ENCODE measurements at places on chromosomes 11 and 22. TPM values are rescaled to one million over a fixed set of nuclear protein-coding genes. Genes with fewer than 3 reads are reported as not detected.

GRCh38 chr11:119759324-119759723 is 30.3 kb upstream of the NECTIN1 start:
- no peak overlapping the region for H3K4me3 ChIP-seq
- H3K27ac ChIP-seq = no peak overlapping the region
- H3K36me3 ChIP-seq = no peaks in the 10 kb centered on the region
- no peak for DNase-seq
- H3K27me3 ChIP-seq = no peaks in the 10 kb centered on the region

- no peak overlapping the region for H3K4me3 ChIP-seq
- H3K36me3 ChIP-seq = no peaks in the 10 kb centered on the region
- H3K4me1 ChIP-seq = no peaks in the 10 kb centered on the region
- DNase-seq = no peak
- H3K27me3 ChIP-seq = no peaks in the 10 kb centered on the region
Observed at GRCh38 chr11:114883472-114883871, 205.1 kb downstream of the NXPE2 start.

DNA sequence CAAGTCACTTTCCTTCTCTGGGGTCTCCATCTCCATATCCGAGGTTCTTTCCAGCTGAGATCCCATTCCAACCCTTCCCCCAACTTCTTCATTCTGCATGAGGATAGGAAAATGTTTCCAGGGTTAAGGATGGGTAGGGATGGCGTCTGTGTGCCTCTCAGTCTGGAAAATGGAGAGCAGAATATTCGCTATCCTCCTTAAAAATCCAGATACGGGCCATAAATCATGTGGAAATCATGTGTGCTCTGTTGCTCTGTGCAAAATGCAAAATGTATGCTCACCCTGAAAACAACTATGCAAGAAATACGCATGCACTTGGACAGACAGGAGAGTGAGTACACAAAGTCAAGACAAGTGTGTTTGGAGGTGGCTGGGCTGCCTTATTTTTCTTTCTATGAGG is 3.2 kb downstream of the CREB3L1 start:
- no peak for DNase-seq
- H3K4me3 ChIP-seq = no peak overlapping the region
- H3K27me3 ChIP-seq = no peaks in the 10 kb centered on the region
- peaks cover 10% of the 10 kb centered on the region for H3K4me1 ChIP-seq
- H3K27ac ChIP-seq = no peak overlapping the region
- no peaks in the 10 kb centered on the region for H3K36me3 ChIP-seq

DNA sequence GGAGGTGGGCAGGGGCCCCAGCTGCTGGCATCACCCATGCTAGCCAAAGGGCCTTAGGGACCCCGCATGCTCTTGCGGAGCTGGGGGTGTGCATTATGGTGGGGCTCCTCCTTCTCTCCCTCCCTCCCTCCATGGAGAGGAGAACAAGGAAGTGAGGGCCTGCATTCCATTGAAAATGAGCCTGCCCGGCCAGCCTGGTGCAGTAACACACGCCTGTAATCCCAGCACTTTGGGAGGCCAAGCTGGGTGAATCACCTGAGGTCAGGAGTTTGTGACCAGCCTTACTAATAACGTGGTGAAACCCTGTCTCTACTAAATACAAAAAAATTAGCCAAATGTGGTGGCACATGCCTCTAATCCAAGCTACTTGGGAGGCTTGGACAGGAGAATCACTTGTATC is 22.4 kb downstream of the SNAP29 start:
- H3K27me3 ChIP-seq = no peaks in the 10 kb centered on the region
- DNase-seq = no peak
- peaks cover 42% of the 10 kb centered on the region for H3K36me3 ChIP-seq
- H3K4me3 ChIP-seq = no peak overlapping the region

- H3K4me1 ChIP-seq = no peaks in the 10 kb centered on the region
- no peaks in the 10 kb centered on the region for H3K36me3 ChIP-seq
- no peak overlapping the region for H3K27ac ChIP-seq
- DNase-seq = no peak
- H3K27me3 ChIP-seq = no peaks in the 10 kb centered on the region
- H3K4me3 ChIP-seq = no peak overlapping the region
Observed at GRCh38 chr11:12243911-12244550, 133.3 kb upstream of the PARVA start.

Gene MMP7
- not detected for total RNA-seq

Gene KCTD21
- total RNA-seq = 8.0 TPM

Gene TMX2
- 58.8 TPM for total RNA-seq

Gene CECR2
- 6.6 TPM for total RNA-seq

Gene COMT
- 32.6 TPM for total RNA-seq

All from B cell (primary cell).